ENCODE measurements at places on chromosomes 1 and 21.

DNA sequence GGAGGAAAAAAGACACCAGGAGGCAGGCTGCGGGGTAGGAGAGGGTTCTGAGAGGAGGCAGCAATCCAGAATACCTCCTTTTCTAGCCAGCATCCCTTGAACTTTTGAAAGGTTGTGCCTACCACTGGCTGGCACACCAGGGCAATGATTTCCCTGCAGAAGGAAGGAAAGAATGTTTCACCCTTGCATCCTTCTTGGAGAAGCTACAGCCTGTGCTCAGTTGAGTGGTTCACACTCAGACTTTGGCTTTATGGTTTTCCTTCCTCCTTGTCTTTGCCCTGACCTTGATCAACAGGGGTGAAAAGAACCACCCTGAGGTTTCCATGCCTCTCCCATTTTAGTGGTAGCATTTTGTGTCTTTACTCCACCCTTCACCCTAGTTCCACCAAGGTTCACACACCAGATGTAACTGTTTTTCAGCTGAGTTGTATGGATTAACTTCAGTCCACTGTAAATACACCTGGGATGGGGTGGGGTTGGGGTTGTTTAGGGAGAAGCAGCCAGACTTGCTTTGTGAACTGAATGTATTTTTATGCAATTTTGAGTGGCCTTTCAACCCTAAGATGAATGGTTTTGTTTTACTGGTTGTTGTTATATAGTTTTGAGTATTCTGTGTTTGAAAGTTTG is 122.3 kb downstream of the SYT2 start:
- DNase-seq = no peak

- DNase-seq = no peak
These were observed 425.3 kb downstream of the DUSP10 start for GRCh38 chr1:221316491-221317056.

DNA sequence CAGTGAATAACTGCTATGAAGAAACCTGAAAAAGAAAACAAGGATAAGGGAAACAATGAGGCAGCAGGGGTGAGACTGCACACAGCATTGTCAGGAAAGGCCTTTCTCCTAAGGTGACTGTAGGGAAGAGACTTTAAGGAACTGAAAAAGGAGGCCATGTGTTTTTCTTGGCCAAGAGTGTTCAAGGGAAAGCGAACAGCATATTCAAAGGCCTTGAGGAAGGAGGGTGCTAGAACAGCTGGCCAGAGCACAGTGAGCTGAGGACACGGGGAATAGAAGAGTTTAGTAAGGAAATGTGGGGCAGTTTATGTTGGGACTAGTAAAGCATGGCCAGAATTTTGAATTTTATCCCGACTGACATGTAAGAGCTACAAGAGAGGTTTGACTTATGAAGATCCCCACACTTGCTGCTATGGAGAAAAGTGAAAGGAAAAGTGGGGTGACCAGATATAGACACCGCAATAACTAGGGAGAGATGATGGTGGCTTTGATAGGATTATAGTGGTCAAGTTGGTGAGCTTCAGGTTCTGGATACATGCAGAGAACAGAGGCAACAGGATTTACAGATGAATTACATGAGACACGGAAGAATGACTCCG is 1.4 kb downstream of the RWDD2B start:
- no peak for DNase-seq

DNA sequence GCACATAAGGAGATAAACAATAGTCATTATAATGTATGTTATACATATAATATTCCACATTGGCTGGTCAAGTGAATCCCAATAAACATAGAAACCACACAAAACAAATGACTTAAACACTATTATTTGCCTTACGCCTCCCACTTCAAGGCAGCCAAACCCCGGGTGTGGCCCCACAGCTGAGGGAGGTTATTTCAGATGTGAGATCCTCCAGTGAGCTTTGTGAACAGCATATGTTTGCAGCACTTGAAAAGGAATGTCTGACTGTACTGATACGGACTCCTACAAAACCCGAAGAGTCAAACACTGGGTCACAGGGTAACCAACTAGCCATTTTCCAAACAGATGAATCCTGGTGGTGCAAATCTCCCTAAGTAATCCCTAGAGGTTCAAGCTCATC is 27.1 kb upstream of the DISP1 start:
- no peak for DNase-seq

GRCh38 chr1:66292944-66293343 is 241.0 kb upstream of the SGIP1 start:
- DNase-seq = no peak

GRCh38 chr1:3652548-3653285 is 401 bp downstream of the TP73 start:
- no peak for DNase-seq

DNA sequence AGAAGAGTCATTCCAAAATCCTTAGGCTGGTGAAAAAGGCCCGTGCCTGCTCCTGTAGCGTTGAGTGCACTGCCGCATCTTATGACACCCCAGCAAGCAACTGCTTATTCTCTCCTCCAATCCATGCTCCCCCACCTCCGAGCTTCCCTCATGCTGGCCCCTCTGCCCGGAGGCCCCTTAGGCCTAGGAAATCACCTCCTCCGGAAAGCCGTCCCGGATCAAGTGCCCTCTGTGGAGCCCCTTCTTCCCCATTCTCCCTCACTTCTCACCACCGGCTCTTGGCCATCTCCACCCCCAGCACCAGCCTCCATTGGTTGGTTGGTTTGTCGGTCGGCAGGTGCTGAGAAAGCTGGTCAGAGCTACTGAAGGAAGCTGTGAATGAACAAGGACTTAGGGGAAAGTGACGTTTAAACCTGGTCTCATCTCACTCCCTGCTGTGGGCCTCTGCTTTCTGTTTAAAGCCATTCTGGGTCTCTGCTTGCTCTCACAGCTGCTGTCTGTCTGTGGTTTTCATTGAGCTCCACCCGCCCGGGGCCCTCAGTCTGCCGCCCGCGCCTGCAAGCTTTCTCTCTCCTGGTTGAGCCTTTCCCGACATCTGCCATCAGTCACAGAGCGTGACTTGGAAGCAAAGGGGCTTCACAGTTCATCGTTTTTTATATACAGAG is 122.2 kb downstream of the KCNN3 start:
- DNase-seq = peak; percentile 23

DNA sequence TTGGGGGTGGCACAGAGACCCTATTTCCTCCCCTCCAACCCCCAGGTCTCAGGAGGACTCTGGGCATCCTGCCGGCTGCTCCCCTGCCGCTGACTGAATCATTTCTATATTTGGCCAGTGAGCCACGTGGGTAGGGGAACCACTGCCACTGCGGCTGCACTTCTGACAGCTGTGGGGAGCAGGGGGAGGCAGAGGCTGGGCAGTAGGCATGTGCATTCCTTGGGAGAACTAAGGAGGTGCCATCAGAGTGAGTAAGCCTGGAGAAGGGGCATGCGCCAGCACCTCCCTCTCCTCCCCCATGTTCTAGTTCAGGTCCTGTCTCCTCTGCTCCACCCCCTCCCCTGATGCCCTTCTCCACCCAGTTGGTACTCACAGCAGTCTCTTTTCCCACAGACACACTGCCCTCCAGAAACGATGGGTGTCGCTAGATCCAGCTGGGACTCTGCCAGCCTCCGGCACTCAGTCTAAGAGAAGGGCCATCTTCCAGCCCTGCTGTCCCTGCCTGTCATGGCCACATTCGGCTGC is 12.0 kb downstream of the PPFIA4 start:
- DNase-seq = no peak

DNA sequence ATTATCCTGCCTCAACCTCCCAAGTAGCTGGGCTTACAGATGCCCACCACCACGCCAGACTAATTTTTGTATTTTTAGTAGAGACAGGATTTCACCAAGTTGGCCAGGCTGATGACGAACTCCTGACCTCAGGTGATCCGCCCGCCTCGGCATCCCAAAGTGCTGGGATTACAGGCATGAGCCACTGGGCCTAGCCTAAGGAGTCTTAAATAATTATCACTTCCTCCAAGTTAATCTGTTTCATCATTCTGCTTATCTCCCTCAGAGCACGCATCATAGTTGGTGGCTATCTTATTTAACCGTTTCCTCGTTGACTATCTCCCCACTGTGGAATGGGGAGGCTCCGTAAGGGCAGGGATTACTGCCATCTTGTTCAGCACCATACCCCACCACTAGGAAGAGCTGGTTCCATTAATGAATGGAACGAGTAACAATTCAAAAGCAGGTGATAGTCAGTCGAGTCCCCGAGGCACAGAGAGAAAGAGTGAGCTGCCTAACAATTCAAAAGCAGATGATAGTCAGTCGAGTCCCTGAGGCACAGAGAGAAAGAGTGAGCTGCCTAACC is 52.7 kb downstream of the GLUL start:
- no peak for DNase-seq

- no peak for DNase-seq
These were observed 4.7 kb upstream of the ATP6V1G3 start for GRCh38 chr1:198545156-198545555.

- DNase-seq = no peak
These were observed 25.4 kb upstream of the TENT5B start for GRCh38 chr1:27038020-27038419.

DNA sequence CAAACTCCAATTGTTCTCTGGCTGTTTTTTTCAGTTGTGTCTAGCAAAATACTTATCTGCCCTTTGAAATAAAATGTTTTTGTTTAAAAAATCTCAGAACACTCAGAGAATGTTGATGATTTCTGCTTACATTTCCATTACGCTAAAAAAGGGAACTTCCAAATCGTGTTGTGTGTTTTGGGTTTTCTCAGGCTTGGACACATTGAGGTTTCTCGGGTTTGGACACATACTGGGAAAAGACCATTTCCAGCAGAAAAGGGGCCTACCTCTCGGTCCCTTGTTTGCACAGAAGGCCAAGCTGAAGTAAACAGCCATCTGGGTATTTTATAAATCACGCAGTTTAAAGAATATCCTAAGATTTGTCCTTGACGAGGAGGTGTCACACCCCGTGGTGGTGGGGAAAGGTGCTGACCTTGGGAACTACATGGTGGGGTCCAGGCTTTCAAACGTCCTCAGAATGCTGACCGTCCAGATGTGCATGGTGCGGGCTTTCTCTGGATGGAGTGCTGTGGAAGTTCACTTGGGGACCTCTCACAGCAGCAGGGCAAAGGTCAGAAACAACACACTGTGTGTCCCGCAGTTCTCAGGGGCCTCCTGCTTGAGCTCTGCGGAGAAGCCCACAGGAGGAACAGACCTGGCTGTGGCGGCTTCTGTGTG is 67.8 kb downstream of the SLC37A1 start:
- DNase-seq = no peak

DNA sequence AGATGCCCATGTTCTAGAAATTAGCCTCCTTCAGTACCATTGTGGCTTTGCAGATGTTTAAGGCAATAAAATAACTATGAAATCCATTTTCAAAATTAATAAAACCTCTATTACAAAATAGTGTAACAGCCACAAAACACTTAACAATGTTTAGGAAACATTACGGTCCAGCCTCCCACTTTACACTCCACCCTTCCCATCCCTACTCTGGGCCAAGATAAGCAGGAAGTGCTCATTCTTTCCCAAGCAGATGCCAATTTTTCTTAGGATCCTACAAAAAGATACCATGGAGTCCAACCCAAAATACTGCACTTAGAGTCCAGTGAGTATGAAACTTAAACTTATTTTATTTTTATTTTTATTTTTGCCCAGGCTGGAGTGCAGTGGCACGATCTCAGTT is 150.8 kb downstream of the NR5A2 start:
- no peak for DNase-seq

GRCh38 chr1:159282118-159282517 is 20.0 kb upstream of the FCER1A start:
- no peak for DNase-seq

DNA sequence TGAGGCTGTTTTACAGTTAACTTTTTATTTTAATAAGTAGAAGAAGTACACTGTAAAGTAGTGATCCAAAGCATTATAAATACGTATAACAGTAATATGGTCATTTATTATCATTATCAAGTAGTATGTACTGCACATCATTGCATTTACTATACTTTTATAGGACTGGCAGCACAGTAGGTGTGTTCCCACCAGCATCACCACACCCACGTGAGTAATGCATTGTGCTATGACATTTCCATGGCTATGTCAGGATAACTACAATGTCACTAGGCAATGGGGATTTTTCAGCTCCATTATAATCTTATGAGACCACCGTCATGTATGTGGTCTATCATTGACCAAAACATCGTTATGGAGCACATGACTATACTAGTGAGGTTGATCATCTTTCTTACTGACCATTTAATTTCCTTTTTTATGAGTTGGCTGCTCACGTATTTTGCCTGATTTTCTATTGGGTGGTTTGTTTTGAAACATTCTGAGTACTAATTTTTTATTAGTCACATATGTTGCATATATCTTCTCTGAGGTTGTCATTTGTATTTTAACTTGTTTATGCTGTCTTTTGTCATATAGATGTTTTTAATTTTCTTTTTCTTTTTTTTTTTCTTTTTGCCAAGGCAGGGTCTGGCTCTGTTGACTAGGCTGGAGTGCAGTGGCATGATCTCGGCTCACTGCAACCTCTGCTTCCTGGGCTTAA is 25.3 kb upstream of the SHCBP1L start:
- no peak for DNase-seq

GRCh38 chr1:187032982-187033692 is 204.4 kb downstream of the PLA2G4A start:
- no peak for DNase-seq

- DNase-seq = no peak
These were observed 6.7 kb downstream of the OTUD7B start for GRCh38 chr1:150003801-150004200.

DNA sequence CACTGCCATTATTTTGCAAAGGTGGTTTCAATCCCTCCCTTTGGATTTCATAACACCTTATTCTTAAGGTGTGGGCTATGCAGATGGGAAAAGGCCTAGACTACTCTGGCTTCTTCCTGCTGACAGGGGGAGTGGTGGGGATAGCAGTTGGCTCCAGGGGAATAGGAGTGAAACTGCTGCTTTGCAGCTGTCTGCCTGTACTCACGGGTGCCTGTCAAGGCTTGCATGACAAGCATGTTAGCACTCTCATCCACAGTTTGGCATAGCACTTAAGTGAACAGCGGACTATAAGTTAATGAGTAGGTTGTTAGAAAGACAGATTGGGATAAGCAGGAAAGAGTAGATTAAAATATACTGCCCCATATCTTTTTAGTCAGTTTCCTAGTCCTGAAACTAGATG is 287.5 kb upstream of the DAB1 start:
- DNase-seq = no peak

GRCh38 chr1:244187310-244187709 is 136.2 kb downstream of the ZBTB18 start:
- DNase-seq = no peak

- no peak for DNase-seq
These were observed 217.5 kb downstream of the LRRIQ3 start for GRCh38 chr1:73980324-73981040.

DNA sequence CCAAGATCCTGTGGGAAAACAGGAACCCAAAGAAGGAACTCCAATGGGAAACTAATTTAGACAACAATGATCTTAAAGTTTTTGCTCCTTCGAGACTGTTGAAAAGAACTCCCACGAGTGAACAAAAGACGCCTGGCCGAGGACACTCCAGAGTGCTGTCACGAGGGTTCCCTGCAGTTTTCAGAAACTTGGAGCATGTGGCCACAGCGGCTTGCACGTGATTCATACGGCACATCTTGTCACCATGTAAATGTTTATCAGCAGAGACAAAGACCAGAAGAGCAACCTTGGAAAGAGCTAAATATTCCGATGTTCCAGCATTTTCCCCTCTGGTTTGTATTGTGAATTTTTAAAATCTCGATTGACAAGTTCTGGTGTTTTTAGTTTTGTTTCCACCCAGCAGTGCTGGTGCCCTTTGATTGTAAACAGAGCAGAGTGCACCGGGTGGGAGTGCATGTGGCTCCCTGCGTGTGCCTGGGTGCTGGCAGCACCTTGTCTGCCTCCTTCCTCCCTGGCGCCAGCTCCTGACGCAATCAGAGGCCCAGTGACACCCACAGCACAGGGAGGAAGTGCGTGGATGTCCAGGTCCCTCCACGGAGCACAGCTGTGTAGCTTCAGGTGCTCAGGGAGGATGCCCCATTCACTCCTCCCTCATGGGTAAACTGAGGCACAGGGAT is 23.0 kb downstream of the LRRC3 start:
- no peak for DNase-seq
